Globus pallidus (tissue), 1 donor: ENCODE measurements at places on chromosomes 1 and 21.

- no peak for DNase-seq
Measured at GRCh38 chr1:228723287-228723686, 12.0 kb upstream of the RHOU start.

GRCh38 chr1:101567582-101568189, 330.9 kb downstream of the S1PR1 start:
- no peak for DNase-seq

DNA sequence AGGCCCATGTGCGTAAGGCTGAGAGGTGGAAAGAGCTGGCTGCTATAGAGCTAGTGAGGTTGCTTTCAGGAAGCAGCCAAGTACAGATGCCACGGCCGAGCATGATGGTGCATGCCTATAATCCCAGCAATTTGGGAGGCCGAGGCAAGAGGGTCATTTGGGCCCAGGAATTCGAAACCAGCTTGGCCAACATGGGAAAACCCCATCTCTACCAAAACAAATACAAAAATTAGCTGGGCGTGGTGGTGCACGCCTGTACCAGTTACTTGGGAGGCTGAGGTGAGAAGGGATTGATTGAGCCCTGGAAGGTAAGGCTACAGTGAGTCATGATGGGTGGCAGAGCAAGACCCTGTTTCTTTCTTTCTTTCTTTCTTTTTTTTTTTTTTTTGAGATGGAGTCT, 2.7 kb downstream of the CCDC24 start:
- no peak for DNase-seq

DNA sequence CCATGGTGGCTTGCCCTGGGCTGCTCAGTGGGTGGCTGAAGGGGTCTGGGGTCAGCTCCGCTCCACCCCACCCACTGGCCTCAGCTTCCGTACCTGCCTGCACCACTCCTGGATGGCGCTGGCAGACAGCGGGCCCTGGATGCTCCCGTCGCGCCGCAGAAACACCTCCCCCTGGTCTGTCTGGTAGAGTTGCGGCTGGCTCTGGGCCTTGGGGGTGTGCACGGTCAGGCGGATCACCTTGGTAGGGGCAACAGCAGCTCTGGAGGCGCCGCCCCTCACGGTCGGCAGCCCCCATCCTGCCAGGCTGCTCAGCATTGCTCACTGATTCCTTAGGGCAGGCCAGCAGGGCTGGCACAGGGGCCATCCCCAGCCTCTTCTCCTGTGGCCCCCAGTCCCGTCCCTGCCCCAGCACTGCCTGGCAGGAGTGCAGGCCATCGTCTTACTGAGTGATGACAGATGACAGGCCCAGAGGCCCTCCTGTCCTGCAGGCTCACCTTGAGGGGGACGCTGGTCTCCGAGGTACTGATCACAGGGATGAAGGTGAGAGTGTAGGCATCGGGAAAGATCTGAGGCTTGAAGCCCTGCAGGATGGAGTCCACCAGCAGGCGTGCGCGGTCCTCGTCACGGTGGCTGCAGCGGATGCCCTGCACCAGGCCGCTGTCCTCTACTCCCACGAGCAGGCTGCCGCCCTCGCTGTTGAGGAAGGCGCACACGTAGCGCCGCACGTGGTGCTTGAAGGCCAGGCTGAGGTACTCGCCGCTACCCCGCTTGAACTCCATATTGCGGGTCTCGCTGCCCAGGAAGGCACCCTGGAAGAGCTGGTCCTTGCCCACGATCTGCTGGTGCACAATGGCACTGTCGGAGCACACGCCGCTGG, 4.1 kb downstream of the SLFNL1 start:
- DNase-seq, result no peak

DNA sequence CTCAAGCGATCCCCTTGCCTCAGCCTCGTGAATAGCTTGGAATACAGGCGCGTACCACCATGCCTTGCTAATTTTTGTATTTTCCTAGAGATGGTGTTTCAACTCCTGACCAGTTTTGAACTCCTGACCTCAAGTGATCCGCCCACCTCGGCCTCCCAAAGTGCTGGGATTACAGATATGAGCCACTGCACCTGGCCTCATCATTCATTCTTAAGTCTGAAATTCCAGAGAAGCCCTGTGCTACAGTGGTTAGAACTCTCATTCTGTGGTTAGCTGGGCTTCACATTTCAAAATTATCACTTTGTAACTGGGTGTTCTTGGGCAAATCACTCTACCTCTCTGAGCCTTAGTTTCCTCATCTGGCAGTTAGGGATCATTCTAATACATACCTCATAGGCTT, 86.1 kb upstream of the POU3F1 start:
- no peak for DNase-seq

GRCh38 chr1:226054519-226055327, 7.8 kb upstream of the H3-3A start:
- DNase-seq, result no peak

GRCh38 chr1:203073469-203073868, 12.3 kb downstream of the MYOG start:
- no peak for DNase-seq

- no peak for DNase-seq
Measured at GRCh38 chr1:69871412-69871811, 303.7 kb downstream of the LRRC7 start.

- no peak for DNase-seq
Measured at GRCh38 chr1:71462247-71462646, 381.4 kb upstream of the ZRANB2 start.

DNA sequence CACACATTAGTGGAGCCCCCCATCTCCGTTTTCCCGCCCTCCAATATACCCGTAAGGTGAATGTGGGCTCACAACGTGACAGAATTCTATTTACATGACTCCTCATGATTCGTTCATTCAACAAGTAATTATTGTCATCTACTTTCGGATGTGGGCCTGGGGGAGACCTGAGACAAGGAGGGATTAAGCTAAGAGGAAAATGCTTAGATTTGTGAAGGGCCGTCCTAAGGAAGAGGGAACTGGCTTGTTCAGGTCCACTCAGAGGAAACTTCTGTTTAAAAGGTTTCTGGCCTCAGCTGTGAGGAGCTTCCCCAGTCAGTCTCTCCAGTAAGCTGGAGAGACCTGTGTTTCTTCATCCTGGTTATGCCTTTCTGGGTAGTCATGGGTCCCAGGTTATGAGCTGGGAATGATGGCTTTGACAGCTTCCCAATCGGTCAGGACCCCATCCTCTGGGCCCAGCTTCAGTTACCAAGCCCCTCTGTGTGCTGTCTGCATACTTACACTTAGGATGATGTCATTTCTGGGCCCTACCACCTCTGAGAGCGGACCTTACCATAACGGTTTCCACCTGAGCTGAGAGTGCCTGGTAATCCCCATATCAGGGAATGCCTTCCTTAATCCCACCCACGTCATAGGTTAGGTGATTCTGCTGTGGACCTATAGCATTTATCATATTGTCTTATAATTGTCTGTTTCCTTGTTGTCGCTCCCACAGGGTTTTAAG, 687 bp upstream of the ERI3 start:
- peak; percentile 51 for DNase-seq

- DNase-seq, result no peak
Measured at GRCh38 chr1:100184536-100184935, 6.5 kb upstream of the LRRC39 start.

DNA sequence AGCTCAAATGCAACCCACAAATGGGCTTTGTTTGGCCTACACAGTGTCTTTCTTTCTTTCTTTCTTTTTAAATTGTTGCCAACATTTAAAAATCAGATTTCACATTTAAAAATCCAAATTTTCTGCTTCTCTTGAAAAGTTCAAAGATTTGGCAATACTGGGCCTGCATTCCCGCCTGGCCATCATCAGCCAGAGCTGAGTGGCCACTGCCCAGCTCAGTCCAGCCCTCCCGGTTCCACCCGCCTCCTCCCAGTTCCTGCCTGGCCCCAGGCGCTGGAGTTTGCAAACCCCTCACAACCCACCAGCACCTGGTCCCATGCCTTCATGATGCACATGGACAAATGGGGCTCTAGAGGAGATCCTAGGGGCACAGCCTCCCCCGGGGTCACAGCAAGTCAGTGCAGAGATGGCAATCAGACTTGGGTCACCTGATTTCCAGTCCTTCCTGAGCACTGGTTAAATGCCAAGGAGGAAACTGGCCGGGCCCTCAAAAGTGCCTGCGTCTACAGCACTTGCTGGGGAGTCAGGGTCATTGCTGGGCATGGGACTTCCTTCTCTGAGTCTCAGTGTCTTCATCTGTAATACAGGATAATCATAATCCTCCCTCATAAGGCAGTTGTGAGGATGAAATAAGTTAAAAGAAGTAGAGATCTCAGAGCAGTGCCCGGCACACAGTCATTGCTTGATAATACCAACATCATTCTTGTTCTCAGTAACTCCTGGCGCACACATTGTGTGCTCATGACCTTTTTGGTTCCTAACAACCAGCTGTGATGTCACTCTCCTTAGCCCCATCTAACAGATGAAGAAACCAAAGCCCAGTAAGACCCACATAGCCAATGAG, 41.0 kb upstream of the LAPTM5 start:
- DNase-seq, result no peak

DNA sequence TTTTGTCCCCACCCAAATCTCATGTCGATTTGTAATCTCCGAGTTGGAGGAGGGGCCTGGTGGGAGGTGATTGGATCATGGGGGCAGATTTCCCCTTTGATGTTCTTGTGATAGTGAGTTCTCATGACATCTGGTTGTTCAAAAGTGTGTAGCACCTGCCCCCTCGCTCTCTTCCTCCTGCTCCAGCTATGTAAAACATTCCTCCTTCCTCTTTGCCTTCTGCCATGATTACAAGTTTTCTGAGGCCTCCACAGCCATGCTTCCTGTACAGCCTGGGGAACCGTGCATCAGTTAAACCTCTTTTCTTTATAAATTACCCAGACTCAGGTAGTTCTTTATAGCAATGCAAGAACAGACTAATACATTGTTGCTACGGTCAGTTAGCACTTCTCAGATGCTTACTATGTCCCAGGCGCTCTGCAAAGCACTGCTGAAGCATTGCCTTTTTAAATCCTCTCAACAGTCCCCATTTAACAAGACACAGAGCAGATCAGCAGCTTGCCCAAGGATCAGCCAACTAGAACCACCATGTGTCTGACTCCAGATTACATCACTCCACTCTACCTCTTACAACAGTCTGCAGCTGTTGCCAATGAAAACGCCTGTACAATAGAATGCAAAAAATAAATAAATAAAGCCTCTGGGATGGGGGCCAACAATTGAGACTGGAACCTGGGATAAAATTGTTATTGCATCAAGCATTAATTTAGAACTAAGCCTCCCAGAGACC, 52.4 kb upstream of the USP1 start:
- DNase-seq, result peak; percentile 43

GRCh38 chr1:47238935-47239592, 7.0 kb upstream of the TAL1 start:
- DNase-seq, result no peak
